Activated naive CD4-positive, alpha-beta T cell (primary cell): ENCODE measurements at places on chromosomes 7 and 10.

GRCh38 chr7:117872561-117873309 is 506 bp downstream of the CTTNBP2 start:
- no peak for DNase-seq

DNA sequence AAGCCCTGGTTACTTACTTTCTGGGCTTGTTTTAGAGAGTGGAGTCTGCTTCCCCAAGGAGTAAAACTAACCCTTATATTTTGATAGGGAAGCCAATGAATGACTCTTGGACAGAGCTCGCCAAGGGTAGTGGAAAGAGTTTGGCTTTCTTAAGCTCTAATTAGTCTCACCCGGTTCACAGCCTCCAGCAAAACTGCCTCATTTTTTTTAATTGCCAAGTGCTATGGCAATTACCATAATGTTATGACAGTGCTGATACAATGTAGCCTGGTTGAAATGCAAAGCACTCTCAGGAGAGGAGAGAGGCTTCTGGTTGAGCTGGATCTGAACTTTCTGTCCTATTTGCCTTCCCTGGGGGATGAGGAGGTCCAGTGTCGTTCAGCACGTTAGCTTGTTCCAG is 376.1 kb upstream of the CHRM2 start:
- no peak for DNase-seq

DNA sequence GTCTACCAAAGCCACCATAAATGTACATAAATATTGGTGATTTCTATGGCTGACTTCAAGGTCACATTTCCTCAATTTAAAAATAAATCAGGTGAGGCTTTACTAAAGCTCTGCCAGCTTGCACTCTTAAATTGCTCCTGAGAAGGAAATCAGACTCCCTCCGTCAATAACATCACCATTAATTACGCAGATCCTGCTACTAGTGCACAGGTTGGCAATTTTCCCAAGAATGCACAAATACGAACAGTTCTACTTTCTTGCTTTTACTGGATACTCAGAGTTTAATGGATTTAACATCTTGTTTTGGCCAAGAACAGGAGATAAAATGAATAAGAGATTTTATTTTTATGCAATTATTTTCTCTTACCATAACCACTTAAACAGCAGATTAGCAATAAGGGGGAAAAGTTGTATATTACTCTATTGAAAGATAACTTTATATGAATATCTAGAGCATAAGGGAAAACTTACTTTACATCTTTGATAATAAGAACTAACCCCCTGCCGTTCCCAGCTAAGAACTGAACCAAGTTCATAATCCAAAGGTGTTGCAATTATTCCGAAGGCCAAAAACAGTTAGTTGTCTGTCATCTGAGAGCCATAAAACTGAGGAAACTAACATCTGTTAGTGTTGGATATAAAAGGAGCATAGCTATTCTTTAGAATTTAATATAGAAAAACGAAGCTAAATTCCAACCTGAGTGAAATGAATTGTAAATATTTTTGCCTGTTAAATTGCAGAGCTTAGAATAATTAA is 140.5 kb downstream of the TWIST1 start:
- DNase-seq = no peak

DNA sequence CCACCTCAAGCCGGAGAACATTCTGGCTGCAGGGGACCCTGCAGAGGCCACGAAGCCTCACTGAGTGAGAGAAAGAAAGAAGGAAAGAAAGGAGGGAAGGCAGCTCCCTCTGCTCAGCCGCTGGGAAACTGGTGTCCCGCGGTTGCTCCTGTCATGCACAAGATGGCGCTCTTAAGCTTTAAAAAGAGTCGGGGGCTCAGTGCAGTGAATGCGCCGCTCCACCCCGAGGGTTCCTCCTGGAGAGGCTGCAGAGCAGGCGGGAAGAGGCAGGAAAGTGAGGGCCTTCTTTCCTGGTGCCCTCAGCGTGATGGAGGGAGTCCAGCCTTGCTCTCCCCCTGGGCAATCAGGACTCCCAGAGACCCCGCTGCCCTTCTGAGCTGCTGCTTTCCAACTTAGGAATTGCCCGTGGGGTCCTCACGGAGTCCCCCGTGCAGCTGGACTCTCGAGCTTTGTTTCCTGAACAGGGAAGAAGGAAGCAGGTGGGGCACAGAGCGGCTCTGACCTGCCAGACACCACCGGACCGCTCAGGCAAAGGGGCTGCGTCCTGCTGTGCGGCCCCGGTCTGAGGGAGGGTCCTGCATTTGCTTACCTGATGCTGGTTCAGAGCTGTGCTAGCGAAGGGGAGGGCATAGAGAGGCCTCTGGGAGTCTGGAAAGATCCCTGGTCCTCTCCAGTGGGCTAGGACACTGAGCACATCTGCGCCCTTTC is 141.9 kb upstream of the MKI67 start:
- DNase-seq = no peak

- no peak for DNase-seq
Measured at GRCh38 chr7:135650831-135651573, 11.3 kb upstream of the STMP1 start.

- no peak for DNase-seq
Measured at GRCh38 chr7:95660023-95660434, 63.7 kb upstream of the PDK4 start.

DNA sequence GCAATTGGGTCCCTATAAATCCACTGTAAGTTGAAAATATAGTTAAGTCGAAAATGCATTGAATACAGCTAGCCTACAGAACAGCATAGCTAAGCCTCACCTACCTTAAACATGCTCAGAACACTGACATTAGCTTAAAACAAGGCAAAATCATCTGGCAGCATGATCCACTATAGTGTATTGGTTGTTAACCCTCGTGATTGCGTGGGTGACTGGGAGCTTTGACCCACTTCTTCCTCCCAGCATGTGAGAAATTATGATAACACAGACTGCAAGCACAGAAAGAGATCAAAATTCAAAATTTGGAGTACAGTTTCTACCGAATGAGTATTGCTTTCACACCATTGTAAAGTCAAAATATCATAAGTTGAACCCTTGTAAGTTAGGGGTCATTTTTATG is 22.3 kb downstream of the CNTNAP2 start:
- no peak for DNase-seq

GRCh38 chr7:25786936-25787335 is 365.1 kb upstream of the NFE2L3 start:
- DNase-seq = no peak

- no peak for DNase-seq
Measured at GRCh38 chr7:153541903-153542302, 510.3 kb upstream of the DPP6 start.

- no peak for DNase-seq
Measured at GRCh38 chr10:44347609-44348400, 37.1 kb downstream of the CXCL12 start.

- DNase-seq = no peak
Measured at GRCh38 chr10:78304091-78305045, 270.7 kb downstream of the RPS24 start.

GRCh38 chr10:75229971-75230370 is 5.8 kb downstream of the COMTD1 start:
- no peak for DNase-seq

GRCh38 chr7:30470771-30471170 is 7.8 kb downstream of the NOD1 start:
- no peak for DNase-seq

DNA sequence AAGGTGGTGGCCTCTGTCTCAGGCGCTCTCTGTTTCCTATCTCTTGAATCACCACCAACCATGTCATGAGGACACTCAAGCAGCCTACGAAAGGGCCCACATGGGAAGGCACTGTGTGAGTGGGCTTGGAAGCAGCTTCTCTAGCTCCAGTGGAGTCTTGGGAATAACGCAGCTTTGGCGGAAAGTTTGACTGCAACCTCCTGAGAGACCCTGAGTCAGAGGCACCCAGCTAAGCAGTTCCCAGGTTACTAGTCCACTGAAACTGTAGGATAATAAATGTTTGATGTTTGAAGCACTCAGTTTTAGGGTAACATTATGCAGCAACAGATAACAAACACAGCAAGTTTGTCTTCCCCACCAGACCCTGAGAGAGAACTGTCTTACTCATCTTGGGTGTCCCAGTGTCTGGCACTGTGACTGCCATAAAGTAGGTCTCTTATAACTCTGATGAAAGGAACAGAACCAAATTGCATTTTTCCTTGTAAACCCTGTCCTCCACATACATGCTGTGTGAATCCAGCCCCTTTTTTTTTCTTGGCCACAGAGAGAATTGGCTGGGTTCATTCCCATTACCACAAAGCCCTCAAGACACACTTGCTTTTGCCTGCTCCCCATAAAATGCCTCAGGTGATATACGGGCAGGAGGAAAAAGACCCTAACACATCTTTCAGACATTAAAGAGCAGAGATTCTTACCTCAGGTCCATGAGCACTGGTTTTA is 185.5 kb downstream of the ZNF365 start:
- no peak for DNase-seq

DNA sequence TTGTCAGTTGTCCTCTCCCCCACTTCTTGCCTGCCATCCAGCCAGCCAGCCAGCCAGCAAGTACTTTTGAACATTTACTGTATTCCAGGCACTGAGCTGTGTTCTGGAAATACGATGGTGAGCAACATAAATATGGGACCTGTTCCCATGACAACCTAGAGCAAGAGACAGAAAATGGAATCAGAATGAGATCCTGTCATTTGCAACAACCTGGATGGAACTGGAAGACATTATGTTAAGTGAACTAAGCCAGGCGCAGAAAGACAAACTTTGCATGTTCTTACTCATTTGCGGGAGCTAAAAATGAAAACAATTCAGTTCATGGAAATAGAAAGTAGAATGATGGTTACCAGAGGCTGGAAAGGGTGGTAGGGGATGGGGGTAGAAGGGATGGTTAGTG is 140.7 kb downstream of the ICA1 start:
- no peak for DNase-seq

- no peak for DNase-seq
Measured at GRCh38 chr10:124160943-124161582, 67.7 kb upstream of the CHST15 start.
